OCI-LY7 (cell line): ENCODE measurements at places on chromosomes 6 and 20. TPM values are rescaled to one million over a fixed set of nuclear protein-coding genes. Genes with fewer than 3 reads are reported as not detected.

The TRIM38 gene
- total RNA-seq: 14.8 and 16.1 TPM in 2 replicates

The C6orf15 gene
- total RNA-seq: not detected in 2 replicates

The CLDN20 gene
- total RNA-seq: not detected in 2 replicates

The GSTA4 gene
- 1.0 and 1.1 TPM in 2 replicates for total RNA-seq

The PCIF1 gene
- 40.6 and 50.3 TPM in 2 replicates for total RNA-seq

The OR2J1 gene
- total RNA-seq: not detected in 2 replicates

The MYBL2 gene
- total RNA-seq: 450 and 472 TPM in 2 replicates

The HRH3 gene
- total RNA-seq: not detected in 2 replicates

The OR2H2 gene
- total RNA-seq: not detected in 2 replicates

The FNDC11 gene
- 2.1 and 3.0 TPM in 2 replicates for total RNA-seq

The GPX5 gene
- not detected in 2 replicates for total RNA-seq

The PRSS16 gene
- total RNA-seq: 12.0 and 13.3 TPM in 2 replicates

The CYP39A1 gene
- 22.6 and 24.5 TPM in 2 replicates for total RNA-seq

The SMLR1 gene
- not detected in 2 replicates for total RNA-seq

The CNR1 gene
- 246 and 247 TPM in 2 replicates for total RNA-seq

The KHDRBS2 gene
- 6.8 and 7.6 TPM in 2 replicates for total RNA-seq

The TRIM31 gene
- not detected in 2 replicates for total RNA-seq

The TAGAP gene
- 22.7 and 23.6 TPM in 2 replicates for total RNA-seq

The MYB gene
- total RNA-seq: 20.1 and 26.1 TPM in 2 replicates

The IL17A gene
- not detected in 2 replicates for total RNA-seq

The MUC22 gene
- not detected in 2 replicates for total RNA-seq
